ENCODE measurements at places on chromosomes 11 and 22.

DNA sequence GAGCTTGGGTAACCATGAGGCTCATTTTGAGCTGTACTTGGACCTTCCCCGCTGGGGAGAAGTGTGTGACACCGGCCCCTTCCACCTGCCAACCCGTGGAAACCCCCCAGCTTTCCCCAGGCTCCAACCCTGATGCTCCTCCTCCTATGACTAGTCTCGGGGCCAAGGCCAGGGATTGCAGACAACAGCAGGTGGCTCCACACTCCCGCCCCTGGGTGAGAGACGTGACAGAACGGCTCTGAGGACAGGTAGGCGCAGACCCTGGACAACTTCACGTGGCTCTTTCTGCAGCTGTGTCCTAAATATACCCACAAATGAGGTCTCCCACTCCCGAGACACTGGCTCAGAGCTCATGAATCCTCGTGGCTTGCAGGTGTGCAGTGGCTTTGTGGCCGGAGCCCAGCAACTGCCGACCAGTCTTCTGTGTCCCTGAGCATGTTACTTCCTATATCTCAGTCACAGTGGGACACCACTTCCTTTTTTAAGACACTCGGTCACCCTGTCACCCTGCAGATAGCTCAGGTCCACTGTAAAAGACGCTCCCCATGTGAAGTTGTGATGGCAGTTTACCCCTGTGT, 55.2 kb downstream of the NECTIN1 start:
- DNase-seq = no peak

DNA sequence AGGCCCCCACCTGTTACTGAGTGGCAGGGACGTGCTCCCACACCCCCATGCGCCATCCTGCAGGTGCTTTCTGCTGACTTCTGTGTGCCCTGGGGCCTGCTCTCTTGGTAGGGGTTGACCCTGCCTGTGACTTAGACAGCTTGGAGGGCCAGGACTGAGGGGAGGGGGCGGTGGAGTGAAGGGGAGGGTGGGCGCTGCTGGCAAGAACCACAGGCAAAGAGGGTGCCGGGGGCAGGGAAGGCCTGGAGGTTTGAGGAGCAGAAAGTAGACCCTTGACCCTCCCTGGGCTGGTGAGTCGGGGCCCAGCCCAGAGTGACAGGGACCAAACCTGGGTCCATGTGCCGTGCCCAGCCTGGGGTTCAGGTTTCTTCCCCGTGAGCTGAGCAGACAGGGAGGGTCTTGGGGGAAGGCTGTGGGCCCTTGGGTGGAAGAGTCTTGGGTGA, 17.8 kb downstream of the KCNQ1 start:
- DNase-seq = no peak

DNA sequence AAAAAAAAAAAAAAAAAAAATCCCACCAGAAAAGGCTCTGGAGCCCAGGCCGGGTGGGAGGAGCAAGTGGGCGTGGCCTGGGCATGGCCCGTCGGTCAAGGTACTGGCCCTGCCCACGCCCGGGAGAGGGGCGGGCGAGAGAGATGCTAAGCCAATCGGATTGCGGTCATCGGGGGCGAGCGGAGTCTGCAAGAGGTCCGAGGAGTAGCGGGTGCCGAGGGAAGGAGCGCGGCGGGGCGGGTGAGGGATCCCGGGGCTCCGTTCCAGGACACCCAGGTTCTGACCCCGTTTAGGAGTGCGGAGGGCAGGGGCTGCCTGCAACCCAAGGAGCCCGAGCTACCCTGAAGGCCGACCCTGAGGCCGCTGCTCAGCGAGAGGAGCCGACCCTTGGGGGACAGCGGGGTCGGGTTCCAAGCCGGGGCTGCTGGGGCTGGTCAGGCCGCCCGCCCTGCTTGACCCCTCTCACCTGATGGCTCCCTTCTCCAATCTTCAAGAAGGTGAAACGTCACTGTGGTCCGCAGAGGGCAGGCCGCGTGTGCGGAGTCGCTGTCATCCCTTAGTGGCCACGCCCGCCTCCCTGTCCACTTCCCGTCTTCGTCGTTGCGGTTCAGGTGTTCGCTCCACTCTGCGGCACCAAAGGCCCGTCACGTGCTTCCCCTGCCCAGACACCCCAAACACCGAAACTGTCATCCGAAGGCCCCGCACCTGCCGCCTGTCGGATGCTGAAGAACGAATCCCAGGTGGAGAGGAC, 11.1 kb upstream of the TAB1 start:
- DNase-seq = peak; percentile 15

DNA sequence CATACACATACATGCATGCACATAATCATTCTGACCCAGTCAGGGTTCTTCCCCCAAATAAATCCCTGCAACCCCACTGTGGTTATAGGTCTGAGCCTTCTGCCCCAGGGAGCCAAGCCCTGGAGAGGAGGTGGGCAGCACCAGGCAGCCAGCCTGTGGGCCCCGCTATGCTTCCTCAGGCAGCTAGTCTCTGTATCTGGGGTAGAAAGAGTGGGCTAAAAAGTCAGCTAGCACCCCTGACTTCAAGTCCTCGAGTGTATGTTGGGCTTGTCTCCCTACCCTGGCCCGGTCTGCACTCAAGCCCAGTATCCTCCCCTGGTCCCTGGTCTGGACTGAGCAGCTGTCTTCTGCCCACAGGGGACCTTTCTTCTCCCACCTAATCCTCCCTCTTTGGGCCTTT, 28.0 kb downstream of the KCNQ1OT1 start:
- no peak for DNase-seq

DNA sequence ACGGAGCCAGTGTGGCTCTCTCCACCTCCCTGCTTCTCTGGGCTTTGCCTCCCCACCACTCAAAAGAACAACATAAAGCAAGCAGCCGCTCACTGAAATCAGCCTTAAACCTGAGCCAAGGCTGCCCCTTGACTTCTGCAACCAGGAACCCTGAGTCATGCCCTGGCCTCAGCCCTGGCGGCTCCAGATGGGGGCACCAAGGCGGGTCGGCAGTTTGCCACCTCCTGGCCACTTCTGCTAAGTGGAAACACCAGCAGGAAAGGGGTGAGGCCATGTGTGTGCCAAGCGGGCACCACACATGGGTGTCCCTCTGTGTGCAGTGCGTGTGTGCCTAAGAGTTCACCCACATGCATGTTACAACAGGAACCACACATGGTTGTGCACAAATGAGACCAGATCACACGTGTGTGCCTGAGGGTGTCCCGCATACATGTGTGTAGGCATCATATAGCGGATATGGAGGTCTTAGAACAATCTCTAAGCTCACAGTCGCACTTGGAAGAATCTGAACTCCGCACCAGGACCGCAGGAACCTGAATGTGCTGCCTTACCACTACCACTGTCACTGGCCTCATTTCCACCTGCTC, 221.2 kb downstream of the MN1 start:
- no peak for DNase-seq

DNA sequence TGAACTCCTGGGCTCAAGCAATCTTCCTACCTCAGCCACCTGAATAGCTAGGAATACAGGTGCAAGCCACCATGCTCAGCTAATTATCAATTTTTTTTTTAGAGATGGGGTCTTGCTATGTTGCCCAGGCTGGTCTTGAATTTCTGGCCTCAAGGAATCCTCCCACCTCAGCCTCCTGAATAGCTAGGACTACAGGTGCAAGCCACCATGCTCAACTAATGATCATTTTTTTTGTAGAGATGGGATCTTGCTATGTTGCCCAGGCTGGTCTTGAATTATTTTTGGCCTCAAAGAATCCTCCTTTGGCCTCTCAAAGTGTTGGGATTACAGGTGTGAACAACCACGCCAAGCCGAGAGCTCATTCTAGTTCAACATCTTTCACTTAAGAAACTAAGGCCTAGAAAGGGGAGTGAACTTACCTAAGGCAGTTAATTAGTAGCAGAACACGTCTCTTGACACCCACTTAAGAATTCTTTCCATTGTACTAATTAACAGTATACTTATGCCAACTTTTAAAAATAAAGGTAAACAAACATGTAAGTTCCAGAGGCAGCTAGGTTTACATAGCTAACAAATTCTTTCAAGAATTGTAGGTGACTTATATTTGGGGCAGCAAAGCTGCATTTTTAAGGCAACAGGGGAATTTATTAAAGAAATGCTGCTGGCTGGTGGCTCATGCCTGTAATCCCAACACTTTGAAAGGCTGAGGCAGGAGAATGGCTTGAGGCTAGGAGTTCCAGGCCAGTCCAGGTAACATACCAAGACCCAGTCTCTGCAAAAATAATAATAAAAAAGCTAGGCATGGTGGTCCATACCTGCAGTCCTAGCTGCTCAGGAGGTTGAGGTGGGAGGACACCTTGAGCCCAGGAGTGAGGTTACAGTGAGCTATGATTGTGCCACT, 9.6 kb downstream of the ZBED5 start:
- no peak for DNase-seq

- peak; percentile 8 for DNase-seq
Observed at GRCh38 chr11:130001461-130002351, 929 bp downstream of the PRDM10 start.

DNA sequence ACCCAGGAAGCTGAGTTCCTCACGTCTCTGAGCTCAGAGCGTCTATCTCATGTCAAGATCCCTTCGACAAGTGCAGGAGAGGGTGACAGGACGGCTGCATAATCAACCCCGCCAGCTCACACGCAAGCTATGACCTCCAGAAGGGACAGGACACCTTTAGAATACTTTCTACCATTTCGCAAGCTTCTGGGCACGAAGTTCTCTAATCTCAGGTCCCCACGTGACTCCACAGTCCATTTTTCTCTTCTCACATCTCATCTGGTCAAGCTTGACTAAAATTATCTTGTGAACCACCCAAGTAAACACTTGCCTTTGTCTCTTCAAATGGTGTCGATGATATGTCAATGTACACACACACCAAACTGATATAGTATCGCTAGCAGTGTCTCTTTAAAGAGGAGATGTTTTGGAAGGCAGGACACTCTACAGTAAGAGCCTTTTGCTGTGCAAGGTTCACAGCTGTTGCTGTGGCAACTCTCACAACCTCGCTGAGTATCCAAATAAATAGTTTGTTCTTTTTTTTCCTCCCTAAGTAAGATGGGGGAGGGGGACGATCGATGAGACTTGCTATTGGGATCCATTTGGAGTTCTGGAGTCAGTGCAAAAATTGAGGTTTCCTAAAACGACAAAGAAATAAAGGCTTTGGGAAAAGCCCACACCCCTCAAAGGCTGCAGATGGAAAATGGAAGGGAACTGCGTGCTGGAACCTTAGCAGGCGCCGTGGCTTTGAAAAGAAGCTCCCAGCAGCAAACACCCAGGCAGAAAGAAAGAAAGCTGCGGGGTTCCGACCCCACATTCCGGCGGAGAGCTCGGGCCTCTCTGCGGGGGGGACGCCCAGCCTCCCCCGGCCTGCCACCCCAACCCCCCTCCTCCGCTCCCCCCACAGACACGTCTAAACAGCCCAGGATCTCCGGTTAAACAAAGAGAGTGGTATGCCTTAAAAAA, 215.4 kb upstream of the UBASH3B start:
- DNase-seq = peak; percentile 2

DNA sequence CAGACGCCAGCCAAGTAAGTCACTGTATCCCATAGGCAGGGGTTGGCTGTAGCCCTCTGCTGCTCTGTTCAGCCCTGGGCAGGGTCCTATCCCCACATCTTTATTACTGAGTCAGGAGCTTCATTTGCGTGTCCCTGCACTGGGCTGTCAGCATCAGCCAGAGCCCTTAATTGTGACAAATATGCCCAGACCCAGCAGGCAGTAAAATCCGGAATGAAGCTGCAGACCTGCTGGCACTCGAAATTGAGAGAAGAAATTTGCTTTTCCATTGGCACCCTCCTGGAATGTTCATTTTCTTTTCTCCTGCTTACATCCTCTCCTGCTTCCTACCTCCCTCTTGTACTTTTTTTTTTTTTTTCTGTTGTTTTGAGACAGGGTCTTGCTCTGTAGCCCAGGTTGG, 43.8 kb downstream of the CEP164 start:
- no peak for DNase-seq

- DNase-seq = no peak
Observed at GRCh38 chr11:72432347-72433287, 1.7 kb downstream of the CLPB start.

- DNase-seq = no peak
Observed at GRCh38 chr11:116162086-116162885, 610.5 kb downstream of the BUD13 start.

DNA sequence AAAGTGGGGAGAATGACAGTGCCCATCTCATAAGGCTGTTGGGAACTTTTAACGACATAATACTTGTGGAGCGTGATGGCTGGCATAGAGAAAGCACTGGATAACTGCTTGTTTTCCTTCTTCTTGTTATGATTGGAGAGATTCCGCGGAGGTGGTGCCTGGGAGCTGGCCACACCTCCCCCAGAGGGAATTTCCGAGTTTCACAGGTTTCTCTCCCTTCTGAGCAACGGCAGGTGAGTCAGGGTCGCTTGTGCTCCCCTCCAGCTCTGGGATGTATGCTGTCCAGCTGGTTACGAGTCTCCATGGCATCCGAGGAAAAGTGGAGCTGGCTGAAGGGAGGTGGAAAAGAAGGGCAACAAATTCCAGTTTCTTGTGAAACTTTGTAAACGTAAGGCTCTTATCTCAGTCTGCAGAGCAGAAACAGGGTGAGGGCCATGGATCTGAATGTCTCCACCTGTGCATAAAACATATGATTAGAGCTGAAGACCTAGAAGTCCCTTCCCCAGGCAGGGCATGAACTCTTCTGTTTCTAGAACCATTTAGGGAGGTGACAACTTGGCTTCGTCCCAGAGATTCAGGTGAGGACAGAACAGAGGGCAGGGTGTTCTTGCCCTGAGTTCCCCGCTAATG, 10.0 kb upstream of the PLET1 start:
- peak; percentile 32 for DNase-seq

- no peak for DNase-seq
Observed at GRCh38 chr22:45469281-45470073, 33.2 kb upstream of the FBLN1 start.

GRCh38 chr11:66868726-66869566, 12.1 kb downstream of the LRFN4 start:
- no peak for DNase-seq

GRCh38 chr11:101881586-101881985, 33.2 kb upstream of the CEP126 start:
- DNase-seq = no peak

GRCh38 chr11:64165842-64166635, at the start of gene MACROD1:
TSS of gene MACROD1 (minus strand) at chr11:64166113. CDS start at chr11:64165994, 119 bp downstream.
- DNase-seq = peak; percentile 82

GRCh38 chr11:134343646-134344045, 11.9 kb downstream of the GLB1L2 start:
- no peak for DNase-seq

- DNase-seq = no peak
Observed at GRCh38 chr11:3050386-3051195, 6.6 kb downstream of the CARS1 start.

DNA sequence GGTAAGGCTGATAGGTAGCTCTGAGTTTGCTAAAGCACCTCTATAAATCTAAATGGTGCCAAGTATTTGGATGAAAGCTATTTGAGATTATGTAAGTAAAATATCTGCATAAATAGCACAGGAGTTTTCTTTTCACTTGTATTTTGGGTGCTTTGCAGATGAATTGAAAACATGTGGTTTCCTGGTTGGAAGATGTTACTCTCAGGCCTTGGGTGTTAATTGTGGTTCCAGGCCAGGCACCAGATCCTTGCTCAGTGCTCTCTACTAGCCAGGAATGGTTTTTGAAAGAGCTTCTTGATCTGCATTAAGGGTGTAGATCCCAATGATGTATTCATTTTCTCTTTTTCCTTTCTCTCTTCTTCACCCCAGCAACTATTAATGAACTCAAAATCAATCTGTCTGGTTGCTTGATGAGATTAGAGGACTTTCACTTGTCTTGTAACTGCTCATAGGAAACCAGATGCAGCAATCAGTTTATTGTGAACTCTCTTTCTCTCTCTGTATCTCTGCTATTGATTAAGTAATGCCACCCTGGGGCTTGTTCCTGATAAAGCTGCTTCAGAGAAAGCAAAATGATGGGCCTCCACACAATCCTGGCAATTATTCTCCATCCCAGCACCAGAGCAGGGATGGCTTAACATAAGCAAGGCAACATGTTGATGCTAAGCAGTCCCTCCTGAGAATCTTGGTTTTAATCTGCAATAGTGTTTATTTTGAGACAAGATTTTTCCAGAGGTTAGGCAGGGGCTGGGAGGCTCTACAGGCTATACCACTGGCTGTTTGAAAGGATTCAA, 147.0 kb upstream of the NTM start:
- DNase-seq = no peak

Data from DMS153 (cell line).